ENCODE measurements at places on chromosomes 12 and 14. TPM values are rescaled to one million over a fixed set of nuclear protein-coding genes. Genes with fewer than 3 reads are reported as not detected.
A peak's percentile ranks its signal among the peaks of the same experiment; 100 is the strongest.

TRPV4 gene
- 1.1 TPM for total RNA-seq

DNA sequence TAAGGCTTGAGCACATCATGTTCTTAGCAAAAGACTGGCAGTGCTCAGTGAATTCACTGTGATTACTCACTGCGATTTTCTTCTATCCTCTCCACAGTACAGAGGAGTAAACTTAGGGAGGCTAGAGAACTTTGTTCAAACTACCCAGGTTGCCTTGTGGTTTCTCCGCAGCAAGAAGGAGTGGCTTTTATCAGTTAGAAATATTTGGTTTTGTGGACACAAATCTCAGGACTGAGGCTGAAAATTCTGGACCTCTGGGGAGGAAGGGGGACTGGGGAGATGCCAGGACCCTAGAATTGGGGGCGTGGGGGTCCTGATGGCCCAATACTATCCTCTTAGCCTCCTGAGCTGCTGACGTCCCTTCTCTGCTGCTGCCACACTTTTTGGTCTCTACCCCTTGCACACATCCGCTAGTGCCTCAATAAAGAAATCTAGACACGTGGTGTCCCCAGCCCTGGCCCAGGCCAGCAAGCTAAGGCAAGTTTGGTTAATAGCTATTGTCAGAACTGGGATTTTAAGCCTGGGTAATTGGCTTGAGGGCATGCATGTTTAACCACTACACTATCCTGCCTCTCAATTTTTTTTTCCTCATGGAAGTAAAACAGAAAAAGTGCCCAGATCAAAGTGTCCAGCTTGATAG, 842 bp downstream of the OAS2 start:
- H3K27ac ChIP-seq = no peak overlapping the region
- H3K36me3 ChIP-seq = no peaks in the 10 kb centered on the region
- H3K4me1 ChIP-seq = no peaks in the 10 kb centered on the region
- H3K27me3 ChIP-seq = no peaks in the 10 kb centered on the region
- no peak for DNase-seq
- H3K4me3 ChIP-seq = no peak overlapping the region

RHOJ gene
- 7.8 TPM for total RNA-seq

ERP27 gene
- not detected for total RNA-seq

- no peaks in the 10 kb centered on the region for H3K4me1 ChIP-seq
- peak; percentile 7 for DNase-seq
- H3K27me3 ChIP-seq = no peaks in the 10 kb centered on the region
- H3K36me3 ChIP-seq = peaks cover 3% of the 10 kb centered on the region
- H3K4me3 ChIP-seq = no peak overlapping the region
- no peak overlapping the region for H3K27ac ChIP-seq
These were observed 30.4 kb upstream of the PSMA6 start for GRCh38 chr14:35261774-35262173.

DNA sequence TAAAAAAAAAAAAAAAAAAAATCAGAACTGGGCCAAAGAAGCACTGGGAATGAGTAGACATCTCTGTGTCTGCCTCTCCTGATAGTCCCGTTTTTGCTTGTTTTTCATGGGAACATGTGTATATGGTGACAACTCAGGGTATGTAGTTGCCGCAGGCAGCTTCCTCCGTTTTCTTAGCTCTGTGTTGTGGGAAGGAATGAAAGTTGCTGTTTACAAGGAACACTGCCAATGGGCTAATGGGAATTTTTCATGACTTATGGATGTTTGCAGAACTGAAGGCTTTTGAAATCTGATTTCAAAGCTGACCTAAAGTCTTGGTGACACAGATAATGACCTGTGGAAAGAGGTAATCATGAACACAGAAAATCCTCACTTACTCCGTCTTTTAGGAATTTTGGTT, 146.4 kb upstream of the BTG1 start:
- H3K4me3 ChIP-seq = no peak overlapping the region
- no peaks in the 10 kb centered on the region for H3K36me3 ChIP-seq
- no peaks in the 10 kb centered on the region for H3K27me3 ChIP-seq
- peak; percentile 47 for DNase-seq
- peaks cover 18% of the 10 kb centered on the region for H3K4me1 ChIP-seq

DNA sequence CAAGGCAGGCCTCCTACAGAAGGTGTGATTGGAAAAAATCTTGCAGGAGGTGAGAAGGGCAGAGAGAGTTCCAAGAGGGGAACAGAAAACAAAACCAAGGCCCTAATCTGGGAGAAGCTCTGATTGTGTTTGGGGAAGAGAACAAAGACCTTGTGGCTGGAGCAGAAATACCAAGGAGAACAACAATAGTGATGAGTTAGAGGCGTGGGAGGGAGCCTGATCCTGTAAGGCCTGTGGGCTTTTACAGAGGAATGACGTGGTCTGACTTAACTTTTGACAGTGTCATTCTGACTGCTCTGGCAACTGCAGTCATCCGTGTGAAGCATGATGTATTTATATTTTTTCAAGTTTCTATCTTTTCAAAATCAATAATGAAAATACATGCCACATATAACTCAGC, 200.6 kb downstream of the ANO4 start:
- no peak overlapping the region for H3K4me3 ChIP-seq
- no peak overlapping the region for H3K27ac ChIP-seq

DNA sequence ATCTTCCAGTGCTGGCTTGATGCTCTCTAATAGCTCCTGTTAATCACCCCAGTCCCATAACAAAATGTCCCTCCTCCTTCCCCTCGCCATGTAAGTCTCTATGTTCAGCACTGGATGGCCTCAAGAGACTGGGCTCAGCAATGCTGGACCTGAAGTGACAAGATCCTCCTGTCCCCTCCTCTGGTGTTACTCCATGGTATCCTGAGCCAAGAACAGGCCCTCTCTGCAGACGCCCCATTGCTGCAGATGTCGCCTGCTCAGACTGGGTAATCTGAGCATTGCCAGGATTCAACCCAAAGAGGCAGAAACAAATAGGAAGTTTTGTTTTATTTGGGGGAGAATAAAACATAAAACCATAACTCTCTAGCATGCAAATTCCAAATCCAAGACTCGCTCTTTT, 149.7 kb downstream of the NTF3 start:
- H3K4me1 ChIP-seq = peaks cover 11% of the 10 kb centered on the region
- H3K36me3 ChIP-seq = no peaks in the 10 kb centered on the region
- H3K27ac ChIP-seq = no peak overlapping the region
- no peak overlapping the region for H3K4me3 ChIP-seq
- H3K27me3 ChIP-seq = no peaks in the 10 kb centered on the region
- DNase-seq = no peak
